Hypothalamus (tissue), 51 donors: ENCODE measurements at places on chromosomes 7 and 10.

- no peak for DNase-seq
These were observed 176.2 kb downstream of the PRKAG2 start for GRCh38 chr7:151700586-151701165.

- no peak for DNase-seq
These were observed 5.1 kb downstream of the UNC5B start for GRCh38 chr10:71217266-71218045.

DNA sequence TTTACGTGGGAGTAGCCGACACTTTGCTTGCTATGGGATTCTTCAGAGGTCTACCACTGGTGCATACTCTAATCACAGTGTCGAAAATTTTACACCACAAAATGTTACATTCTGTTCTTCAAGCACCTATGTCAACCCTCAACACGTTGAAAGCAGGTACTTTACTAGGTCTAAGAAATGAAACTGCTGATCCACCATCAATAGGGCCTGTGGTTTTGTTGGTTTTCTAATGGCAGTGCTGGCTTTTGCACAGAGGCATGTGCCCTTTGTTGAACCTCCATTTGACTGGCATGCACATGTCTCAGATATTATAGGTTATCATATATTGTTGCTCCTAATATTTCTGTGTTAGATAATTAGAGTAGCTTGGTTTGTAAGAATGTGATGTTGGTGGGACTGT is 123.8 kb downstream of the CFTR start:
- DNase-seq: no peak

- no peak for DNase-seq
These were observed 23.4 kb downstream of the OR9A2 start for GRCh38 chr7:143003393-143004051.

DNA sequence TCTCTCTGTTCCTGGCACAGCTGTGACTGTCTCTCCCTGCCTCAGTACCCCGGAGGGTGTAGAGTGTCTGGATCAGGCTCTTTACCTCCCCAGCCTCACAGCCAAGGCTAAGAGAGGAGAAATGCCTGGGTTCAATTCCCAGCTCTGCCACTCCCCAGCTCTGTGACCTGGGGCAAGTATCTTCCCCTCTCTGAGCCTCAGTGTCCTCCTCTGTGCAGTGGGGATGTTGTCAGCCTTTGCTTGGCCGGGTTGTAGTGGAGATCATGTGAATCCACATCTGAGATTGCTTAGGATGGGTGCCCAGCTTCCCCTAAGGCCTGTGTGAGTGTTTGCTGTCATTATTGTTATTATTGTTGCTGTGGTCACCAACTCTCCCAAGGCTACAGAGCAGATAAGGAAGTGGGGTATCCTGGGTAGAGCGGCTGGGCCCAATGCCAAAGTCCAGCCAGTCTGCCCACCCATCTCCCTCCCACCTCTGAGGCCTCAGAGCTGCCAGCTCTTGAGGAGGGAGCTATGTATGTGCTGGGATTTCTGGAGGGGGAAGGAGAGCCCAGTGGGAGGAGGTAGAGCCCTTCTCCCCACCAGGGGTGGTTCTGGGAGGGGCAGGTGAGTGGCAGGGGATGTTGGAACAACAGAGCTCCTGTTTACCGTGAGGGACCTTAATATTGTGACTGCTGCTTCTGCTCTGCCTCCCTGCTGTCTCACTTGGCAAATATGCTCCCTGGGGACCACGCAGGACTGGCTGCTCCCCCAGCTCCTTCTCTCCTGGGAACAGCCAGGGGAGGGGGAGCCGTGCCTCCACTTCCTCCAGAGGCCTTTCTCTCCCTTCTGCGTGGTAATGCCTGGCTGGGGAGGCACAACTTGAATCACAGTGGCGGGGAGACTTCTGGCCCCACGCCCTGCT is 170.5 kb downstream of the RPS24 start:
- no peak for DNase-seq

- DNase-seq: no peak
These were observed 222.4 kb upstream of the SLC26A5 start for GRCh38 chr7:103668279-103668941.

DNA sequence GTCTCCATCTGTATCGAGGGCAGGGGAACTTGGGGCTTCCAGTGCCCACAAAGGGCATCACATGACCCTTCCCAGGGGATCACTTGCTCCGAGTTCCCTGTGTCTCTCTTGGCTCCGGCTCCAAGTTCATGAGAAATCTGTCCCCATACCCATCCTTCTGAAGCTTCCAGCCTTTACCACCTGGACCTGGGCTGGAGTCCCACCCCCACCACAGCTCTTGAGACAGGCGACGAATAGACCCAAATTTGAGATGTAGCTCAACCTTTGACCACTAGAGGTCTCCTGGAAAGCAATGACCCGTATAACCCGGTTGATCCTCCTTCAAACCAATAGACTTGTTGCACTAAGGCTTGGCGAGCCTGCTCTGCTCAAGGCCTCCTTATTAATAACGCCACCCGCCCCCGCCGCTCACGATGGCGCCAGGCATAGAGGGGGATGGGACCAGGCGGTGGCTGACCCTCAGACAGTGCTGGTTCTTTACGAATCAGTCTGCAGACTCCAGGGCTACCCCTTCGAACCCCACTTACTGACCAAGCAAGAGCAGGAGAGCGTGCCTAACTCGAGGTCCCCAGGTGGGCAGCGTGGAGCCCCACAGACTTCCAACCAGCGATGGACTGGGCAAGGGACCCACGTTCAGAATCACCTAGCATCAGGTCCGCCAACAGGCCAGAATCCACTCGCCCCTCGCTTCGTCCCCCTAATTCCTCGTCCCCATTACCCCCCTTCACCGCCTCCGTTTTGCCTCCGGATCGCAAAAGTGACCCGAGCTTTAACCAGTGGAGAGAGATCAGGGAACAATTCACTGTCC is 4.4 kb upstream of the ARID5B start:
- DNase-seq: peak; percentile 19

- DNase-seq: peak; percentile 49
These were observed 118.2 kb downstream of the CDK6 start for GRCh38 chr7:92717993-92718716.

DNA sequence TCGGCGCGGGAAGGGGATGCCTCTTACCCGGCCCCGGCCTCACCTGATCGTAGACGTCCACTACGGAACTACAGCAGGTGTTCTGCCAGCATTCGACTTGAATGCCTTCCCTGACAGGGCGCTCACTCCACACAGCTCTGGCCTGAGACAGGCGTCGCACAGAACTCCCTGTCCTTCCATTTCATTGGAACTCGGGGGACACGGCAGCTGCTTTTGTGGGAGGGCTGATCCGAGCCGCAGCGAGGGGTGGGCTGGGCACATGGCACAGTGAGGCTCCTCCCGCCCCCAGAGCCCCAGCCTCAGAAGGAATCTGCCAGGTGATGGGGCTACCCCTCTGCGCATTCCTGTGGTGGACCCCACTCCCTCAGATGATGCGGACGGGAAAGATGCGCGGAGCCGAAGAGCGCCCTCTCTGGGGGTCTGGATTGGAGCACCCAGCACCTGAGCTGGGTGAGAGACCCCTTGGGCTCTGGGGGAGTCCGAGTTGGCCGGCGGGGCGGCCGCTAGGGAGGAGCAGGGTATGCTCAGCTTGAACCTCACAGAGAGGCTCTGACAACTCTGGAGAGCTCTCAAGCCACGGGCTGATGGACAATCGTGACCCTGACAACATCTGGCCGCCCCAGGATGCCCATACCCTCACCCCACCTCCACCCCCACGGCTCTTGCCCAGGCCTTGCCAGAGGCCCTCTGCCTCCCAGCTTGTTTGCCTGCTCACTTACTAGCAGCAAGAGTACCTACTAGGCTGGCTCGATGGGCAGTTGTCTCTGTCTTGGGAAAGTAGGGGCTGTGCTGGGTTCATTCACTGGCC is 36.6 kb downstream of the RASGEF1A start:
- no peak for DNase-seq

- DNase-seq: no peak
These were observed 91.6 kb upstream of the KMT2E start for GRCh38 chr7:104922182-104923009.

GRCh38 chr10:96238646-96239623 is 32.4 kb downstream of the BLNK start:
- DNase-seq: no peak

GRCh38 chr7:1920266-1920681 is 250.2 kb downstream of the ELFN1 start:
- no peak for DNase-seq

DNA sequence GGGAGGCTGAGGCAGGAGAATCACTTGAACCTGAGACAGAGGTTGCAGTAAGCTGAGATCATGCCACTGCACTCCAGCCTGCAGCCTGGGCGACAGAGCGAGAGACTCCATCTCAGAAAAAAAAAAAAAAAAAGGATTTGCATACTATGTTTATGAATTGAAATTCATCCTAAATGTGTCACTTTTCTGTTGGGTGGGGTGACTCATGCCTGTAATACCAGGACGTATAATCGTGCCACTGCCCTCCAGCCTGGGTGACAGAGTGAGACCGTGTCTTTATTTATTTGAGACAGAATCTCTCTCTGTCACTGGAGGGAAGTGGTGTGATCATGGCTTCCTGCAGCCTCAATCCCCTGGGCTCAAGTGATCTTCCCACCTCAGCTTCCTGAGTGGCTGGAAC is 5.8 kb downstream of the ZNF212 start:
- no peak for DNase-seq

DNA sequence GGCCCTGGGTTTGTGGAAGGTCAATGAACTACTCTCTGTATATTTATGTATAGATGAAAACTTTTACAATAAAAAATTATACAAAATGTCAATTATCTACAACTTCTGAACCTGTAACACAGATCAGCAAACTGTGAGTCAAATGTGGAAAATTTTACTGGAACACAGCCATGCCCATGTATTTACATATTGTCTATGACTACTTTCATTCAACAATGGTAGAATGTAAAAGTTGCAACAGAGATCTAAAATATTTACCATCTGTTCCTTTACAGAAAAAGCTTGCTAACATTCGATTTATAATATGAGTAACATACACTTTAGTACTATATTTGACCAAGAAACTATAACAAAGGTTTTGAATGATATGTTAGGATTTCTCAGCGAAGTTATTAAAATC is 481.6 kb downstream of the PARD3 start:
- no peak for DNase-seq

- no peak for DNase-seq
These were observed 2.4 kb upstream of the CNOT4 start for GRCh38 chr7:135512135-135512887.

GRCh38 chr7:14286036-14286435 is 296.6 kb upstream of the ETV1 start:
- no peak for DNase-seq

- DNase-seq: no peak
These were observed 282.3 kb downstream of the TFEC start for GRCh38 chr7:115748123-115748738.

GRCh38 chr10:69801094-69801433 is 642 bp upstream of the COL13A1 start:
- no peak for DNase-seq

- no peak for DNase-seq
These were observed 28.5 kb downstream of the CUX1 start for GRCh38 chr7:101845974-101846373.

GRCh38 chr7:47071866-47072265 is 510.0 kb downstream of the TNS3 start:
- DNase-seq: no peak

- DNase-seq: no peak
These were observed 14.0 kb upstream of the AKR1E2 start for GRCh38 chr10:4812046-4812445.

DNA sequence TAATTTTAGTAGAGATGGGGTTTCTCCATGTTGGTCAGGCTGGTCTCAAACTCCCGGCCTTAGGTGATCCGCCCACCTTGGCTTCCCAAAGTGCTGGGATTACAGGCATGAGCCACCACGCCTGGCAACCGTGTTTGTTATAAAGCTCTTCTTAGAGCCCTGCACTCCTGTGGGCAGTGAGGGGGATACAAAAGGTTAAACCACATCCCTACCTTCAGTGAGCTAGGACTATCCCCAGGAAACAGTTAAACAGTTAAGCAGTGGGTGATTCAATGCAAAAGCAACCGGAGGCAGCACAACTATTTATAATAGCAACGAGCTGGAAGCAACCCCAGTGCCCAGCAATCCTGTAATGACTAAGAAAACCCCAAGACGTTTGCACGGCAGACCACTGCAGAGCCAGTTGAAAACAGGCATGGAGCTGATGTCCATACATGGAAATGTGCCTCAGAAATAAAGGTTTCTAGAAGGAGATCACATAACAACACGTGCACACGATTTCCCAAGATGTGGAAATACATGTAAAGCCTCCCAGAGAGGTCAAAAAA is 107.2 kb upstream of the LYZL2 start:
- no peak for DNase-seq

DNA sequence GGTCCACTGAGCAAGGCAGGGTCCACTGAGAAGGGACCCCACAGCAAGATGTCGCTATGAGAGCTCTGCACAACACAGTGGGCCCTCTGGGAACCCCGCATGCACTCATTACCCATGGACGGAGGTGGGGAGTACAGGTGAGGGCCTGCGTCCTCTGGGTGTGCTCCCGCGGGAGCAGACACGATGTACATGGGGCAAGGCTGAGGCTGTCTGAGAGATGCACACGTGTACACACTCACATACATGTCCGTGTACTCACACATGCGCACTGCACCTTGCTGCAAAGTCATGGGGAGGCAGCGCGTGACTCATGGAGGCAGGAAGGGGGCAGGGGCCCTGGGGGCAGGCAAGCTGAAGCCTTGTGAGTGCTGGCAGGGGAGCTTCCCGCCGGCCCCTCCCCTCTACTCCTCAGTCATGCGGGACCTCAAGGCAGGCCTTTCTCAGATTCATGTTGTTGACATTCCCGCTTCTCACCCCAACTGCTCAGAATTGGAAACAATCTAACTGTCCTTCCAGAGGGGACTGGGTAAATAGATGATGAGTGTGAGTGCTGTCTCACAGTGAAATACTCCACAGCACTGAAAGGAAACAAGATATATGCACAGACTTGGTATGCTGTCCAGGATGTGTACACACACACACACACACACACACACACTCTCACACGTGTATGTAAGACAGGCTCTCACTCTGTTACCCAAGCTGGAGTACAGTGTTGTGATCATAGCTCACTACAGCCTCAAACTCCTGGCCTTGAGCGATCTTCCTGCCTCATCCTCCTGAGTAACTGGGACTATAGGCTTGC is 40.0 kb downstream of the GOLGA7B start:
- DNase-seq: no peak

GRCh38 chr7:85070967-85071628 is 115.8 kb downstream of the SEMA3D start:
- no peak for DNase-seq
